Activated naive CD4-positive, alpha-beta T cell treated with anti-CD3 and anti-CD28 coated beads for 36 hours (primary cell): ENCODE measurements at places on chromosomes 5 and 9.

DNA sequence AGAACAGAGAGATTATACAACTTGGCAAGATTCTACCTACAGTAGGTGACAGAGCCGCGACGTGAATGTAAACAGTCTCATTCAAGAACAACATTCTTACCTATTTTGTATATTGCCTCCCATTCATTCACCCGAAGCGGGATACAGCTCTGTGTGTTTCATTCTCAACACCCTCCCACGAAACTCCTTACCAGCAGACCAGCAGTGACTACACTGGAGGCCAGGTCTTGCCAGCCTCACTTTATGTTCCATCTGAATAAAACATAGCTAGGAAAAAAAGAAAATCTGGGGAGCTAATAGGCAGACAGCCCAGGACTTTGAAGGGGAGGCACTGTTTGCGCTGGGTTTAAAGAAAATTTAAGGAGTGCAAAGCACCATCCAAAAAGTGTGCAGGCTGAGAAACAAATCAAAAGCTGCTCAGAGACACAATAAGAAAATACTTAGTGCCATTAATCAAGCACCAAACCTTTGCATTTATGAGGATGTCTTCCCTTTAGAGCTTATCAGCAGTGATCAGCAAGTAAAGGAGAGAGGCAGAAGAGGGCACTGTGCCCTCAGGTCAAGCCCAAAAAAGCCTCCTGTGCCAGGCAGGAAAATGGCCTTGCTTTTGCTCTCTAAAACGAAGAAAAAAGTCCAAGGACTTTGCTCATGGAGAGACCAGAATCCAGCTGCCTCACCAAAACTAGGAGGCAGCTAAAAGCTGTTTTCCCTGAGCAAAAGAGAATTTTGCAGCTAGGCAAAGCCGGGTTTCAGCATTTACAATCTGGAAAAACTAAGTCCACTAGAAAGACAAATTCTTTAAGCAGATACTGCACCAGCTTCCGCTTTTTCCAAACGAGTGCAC lies 295.1 kb downstream of the BNC2 start:
- no peaks in the 10 kb centered on the region for H3K4me1 ChIP-seq
- H3K27ac ChIP-seq, result no peak overlapping the region
- no peaks in the 10 kb centered on the region for H3K27me3 ChIP-seq
- DNase-seq, result no peak
- H3K36me3 ChIP-seq, result no peaks in the 10 kb centered on the region

GRCh38 chr5:76762484-76762883 lies 46.6 kb downstream of the F2R start:
- H3K4me1 ChIP-seq, result peaks cover 6% of the 10 kb centered on the region
- H3K27ac ChIP-seq, result no peak overlapping the region
- no peaks in the 10 kb centered on the region for H3K27me3 ChIP-seq
- no peak overlapping the region for H3K4me3 ChIP-seq
- DNase-seq, result no peak
- H3K36me3 ChIP-seq, result no peaks in the 10 kb centered on the region

DNA sequence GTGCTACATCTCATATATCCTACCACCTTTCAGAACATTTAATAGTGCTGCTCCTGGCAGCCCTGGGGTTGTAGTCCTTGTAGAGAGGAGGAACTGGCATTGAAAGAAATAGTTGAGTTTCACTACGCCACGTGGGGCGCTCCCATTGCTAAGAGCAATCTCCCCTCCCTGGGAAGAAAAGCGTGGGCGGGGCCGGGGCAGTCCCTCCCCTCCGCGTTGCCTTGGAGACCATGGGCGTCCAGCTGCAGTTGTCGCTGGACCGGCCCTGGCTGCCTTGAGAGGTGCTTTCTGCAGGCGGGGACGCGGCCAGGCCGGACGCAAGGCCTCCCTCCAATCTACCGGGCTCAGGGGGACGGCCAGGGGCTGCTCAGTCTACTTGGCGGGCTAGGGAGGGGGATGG lies 368 bp upstream of the CCDC180 start:
- peaks cover 1% of the 10 kb centered on the region for H3K36me3 ChIP-seq
- H3K4me3 ChIP-seq, result no peak overlapping the region
- peak; percentile 36 for DNase-seq
- H3K4me1 ChIP-seq, result no peaks in the 10 kb centered on the region
- H3K27ac ChIP-seq, result no peak overlapping the region

DNA sequence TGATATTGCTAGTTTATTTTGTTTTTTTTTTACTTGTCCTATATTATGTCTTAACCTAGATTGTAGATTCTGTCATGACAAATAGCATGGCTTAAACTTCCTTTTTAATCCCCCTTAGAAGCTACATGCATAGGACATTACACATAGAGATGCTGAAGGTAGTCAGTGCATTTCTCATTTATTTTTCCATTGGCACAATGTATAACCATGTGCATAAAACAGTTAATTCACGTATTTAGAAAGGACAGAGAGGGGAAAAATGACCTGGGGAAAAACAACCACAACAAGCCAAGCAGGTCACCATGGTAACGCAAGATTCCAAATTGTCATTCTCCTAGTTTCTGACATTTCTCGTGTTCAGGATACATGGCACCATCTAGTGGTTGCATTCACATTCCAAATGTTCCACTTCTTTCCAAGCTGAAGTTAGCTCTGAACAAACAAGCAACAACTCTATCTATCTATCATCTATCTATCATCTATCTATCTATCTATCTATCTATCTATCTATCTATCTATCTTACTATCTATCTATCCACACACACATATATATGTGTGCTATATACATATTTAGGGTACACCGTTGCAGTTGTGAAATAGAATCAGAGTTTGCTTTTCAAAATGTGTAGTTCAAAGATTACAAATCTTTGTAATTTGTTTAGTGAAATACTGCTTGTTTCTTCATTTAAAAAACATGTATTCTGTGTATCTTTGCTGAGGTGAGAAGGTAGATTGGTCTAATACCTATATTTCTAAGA lies 487.2 kb upstream of the ST8SIA4 start:
- H3K4me3 ChIP-seq, result no peak overlapping the region
- H3K36me3 ChIP-seq, result no peaks in the 10 kb centered on the region
- peak; percentile 10 for DNase-seq
- H3K27ac ChIP-seq, result no peak overlapping the region

DNA sequence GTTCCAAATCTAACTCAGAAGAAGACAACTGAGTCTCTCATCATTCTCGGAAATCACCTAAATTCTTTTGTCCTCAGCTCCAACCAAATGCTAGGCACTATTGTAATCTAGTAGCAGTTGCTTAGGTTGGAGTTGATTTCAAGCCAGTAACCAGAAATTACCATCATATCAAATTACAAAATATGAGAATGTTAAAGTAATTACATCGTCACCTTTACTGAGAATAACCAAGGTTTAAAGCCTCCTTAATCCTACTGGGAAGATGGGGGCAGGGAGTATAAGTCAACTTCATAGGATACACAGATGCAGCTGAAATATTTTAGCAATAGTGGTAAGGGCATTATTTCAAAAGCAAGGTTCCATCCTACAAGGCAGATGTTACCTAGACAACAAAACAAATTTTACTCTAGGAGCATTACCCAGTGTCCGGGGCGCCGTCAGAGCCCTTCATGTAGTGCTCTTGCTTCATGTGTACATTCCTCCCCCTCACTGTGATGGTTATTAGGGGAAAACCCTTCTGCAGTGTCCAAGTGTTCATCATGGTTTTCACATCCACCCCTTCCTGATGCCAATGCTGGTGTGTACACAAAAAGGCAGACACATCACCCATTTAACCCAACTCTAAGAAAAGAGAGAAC lies 19.5 kb downstream of the ERAP1 start:
- peaks cover 3% of the 10 kb centered on the region for H3K4me1 ChIP-seq
- peak overlapping the region; percentile 60 for H3K27ac ChIP-seq
- no peaks in the 10 kb centered on the region for H3K27me3 ChIP-seq
- peaks cover 42% of the 10 kb centered on the region for H3K36me3 ChIP-seq
- H3K4me3 ChIP-seq, result no peak overlapping the region
- DNase-seq, result no peak

DNA sequence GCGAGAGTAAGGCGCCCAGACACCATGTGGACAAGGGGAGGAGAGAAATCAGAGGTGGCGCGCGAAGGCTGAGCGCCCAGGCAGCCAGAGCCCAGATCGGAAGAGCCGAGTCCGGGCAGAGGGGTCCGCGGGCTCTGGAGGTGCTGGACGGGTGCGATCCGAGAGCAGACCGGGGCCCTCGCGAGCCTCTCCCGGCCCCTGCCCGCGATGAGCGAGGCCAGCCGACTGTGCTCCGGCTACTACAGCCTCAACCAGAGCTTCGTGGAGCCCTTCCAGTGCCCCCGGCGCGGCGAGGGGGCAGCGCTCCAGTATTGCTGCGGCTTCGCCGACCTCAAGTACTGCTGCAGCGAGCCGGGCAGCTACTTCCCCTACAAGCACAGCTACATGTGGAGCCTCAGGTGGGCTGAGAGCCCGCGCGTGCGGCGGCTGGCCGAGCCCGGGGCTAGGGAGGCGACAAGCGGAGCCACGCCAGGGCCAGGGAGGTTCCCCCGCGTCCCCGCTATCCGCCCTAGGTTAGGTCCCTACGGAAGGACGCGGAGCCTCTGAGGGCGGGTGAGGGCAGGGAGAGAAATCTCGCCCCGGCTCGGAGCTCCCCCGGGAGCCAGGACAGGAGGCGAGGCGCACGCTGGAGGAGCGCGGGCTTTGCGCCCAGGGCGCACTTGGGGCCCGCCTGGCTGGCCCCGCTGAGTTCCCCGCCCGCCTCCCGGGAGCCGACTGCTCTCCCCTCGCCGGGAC lies at the start of gene SHISAL2B:
Gene SHISAL2B (plus strand): TSS at position 87 of the 735 bp plus-strand sequence. CDS start 121 bp downstream, at position 208.
- no peak within 1 kb of the TSS for H3K27ac ChIP-seq
- H3K27me3 ChIP-seq, result peaks cover 24% of the 10 kb centered on the region
- peaks cover 6% of the 10 kb centered on the region for H3K4me1 ChIP-seq
- DNase-seq, result no peak
- H3K36me3 ChIP-seq, result no peaks in the 10 kb centered on the region
- peak within 1 kb of the TSS; percentile 27 for H3K4me3 ChIP-seq

DNA sequence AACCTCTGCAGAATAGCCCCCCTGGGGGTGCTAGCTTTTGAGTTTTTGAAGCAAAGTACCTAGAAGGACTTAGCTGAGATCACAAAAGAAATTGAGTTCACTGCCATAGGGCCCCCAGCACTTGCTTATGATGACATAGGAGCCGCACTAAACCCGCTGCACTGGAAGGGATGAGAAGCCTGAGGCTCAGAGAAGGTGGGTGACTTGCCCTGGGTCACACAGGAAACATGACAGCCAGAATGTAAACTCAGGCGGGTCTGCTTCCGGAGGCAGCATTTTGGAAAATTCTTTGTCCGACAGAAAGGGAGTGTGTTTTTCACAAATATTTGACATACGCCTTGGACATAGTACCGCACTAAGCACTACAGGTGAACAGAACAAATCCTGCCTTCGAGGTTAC lies 8.4 kb upstream of the TOR1B start:
- no peaks in the 10 kb centered on the region for H3K27me3 ChIP-seq
- H3K4me1 ChIP-seq, result peaks cover 7% of the 10 kb centered on the region
- DNase-seq, result no peak
- no peak overlapping the region for H3K27ac ChIP-seq
- no peaks in the 10 kb centered on the region for H3K36me3 ChIP-seq

- H3K4me1 ChIP-seq, result no peaks in the 10 kb centered on the region
- no peak overlapping the region for H3K4me3 ChIP-seq
- no peaks in the 10 kb centered on the region for H3K27me3 ChIP-seq
- H3K27ac ChIP-seq, result no peak overlapping the region
- H3K36me3 ChIP-seq, result no peaks in the 10 kb centered on the region
Observed at GRCh38 chr5:45639040-45639439, 57.1 kb downstream of the HCN1 start.

GRCh38 chr5:54366707-54367106 lies 56.3 kb upstream of the ARL15 start:
- H3K4me1 ChIP-seq, result no peaks in the 10 kb centered on the region
- H3K27me3 ChIP-seq, result peaks cover 13% of the 10 kb centered on the region
- no peak overlapping the region for H3K4me3 ChIP-seq
- H3K27ac ChIP-seq, result no peak overlapping the region
- H3K36me3 ChIP-seq, result no peaks in the 10 kb centered on the region

DNA sequence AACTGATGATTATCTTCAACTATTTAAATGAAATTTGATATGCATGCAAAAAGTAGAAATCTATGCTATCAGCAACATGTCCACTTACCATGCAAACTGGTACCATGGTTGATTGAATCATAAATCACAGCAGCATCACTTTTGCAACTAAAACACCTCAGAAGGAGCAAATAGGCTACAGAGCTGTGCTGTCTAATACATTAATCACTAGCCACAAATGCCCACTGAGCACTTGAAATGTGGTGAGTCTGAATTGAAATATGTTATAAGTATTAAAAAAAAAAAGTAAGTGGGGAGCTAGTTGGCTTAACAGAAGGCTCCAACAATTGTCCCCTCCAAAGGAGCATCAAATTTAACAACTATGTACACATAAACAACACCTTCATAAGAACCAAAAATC lies 112.5 kb downstream of the FAM114A2 start:
- no peaks in the 10 kb centered on the region for H3K27me3 ChIP-seq
- H3K36me3 ChIP-seq, result no peaks in the 10 kb centered on the region
- H3K27ac ChIP-seq, result no peak overlapping the region
- DNase-seq, result no peak
- no peaks in the 10 kb centered on the region for H3K4me1 ChIP-seq
- H3K4me3 ChIP-seq, result no peak overlapping the region

GRCh38 chr9:113228130-113228665 lies 6.9 kb downstream of the SLC31A1 start:
- no peak overlapping the region for H3K27ac ChIP-seq
- no peaks in the 10 kb centered on the region for H3K36me3 ChIP-seq
- H3K4me3 ChIP-seq, result no peak overlapping the region

GRCh38 chr5:179484201-179484600 lies 66.2 kb upstream of the RUFY1 start:
- H3K36me3 ChIP-seq, result no peaks in the 10 kb centered on the region
- H3K4me1 ChIP-seq, result no peaks in the 10 kb centered on the region
- H3K4me3 ChIP-seq, result no peak overlapping the region
- H3K27ac ChIP-seq, result no peak overlapping the region
- H3K27me3 ChIP-seq, result no peaks in the 10 kb centered on the region
- DNase-seq, result no peak

DNA sequence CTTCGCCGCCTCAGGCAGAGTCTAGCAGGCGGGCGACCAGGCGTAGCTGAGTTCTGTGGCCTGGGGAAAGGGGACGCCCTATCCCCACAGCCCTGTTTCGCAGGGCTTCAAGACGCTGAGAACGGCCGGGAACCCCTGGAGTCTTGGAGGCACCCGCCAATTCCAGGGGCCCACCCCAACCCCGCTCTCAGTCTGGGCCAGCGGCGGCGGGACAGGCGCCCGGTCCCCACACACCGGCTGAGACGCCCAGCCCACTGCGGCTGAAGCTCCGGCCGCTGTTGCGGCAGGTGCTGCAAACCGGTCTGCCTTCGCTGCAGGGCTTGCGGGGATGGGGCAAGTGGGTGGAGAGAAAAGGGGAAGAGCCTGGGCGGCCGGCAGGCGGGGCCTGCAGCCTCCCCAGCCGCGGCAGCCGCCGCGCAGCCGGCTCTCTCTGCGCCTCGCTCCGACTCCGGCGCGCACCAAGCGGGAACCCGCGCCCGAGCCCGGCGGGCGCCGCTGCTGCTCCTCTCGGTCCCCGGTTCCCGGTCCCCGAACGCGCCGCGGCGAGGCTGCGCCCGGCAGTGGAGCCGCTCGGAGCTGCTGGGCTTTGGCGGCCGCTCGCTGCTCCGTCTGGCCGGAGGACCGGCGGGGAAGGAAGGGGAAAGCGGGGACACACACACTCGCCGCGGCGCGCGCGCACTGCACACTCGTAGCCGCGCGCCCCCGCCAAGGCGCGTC lies at the start of gene PIP5K1B:
Gene PIP5K1B (plus strand): TSS at position 427 of the 717 bp plus-strand sequence. CDS start 117,375 bp downstream, outside the sequence.
- peaks cover 68% of the 10 kb centered on the region for H3K27me3 ChIP-seq
- no peak within 1 kb of the TSS for H3K27ac ChIP-seq
- H3K4me1 ChIP-seq, result peaks cover 17% of the 10 kb centered on the region
- peak; percentile 62 for DNase-seq

- no peak overlapping the region for H3K4me3 ChIP-seq
- H3K4me1 ChIP-seq, result no peaks in the 10 kb centered on the region
- DNase-seq, result peak; percentile 13
- no peaks in the 10 kb centered on the region for H3K27me3 ChIP-seq
- H3K27ac ChIP-seq, result no peak overlapping the region
Observed at GRCh38 chr5:80516826-80517225, 28.9 kb downstream of the FAM151B start.
